HTR-8/SVneo (cell line): ENCODE measurements at places on chromosomes 6 and 20.

- DNase-seq, result no peak
Measured at GRCh38 chr6:138346302-138347195, 31.2 kb upstream of the SMIM28 start.

DNA sequence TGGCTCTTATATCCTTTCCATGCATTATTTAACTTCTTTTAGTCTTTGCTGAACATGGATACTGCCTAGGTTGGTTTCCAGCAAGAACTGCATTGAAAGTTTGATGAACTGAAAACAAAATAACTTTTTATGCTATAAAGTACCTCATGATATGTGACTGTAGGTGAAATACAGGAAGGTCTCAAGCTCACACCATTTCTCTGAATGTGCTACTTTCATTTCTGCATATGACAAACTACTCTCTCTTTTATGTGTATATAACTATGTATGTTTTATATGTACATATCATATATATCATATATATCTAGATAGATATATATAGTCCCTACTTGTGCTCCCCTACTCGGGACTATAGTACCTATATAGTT is 65.9 kb downstream of the AIG1 start:
- DNase-seq, result no peak

DNA sequence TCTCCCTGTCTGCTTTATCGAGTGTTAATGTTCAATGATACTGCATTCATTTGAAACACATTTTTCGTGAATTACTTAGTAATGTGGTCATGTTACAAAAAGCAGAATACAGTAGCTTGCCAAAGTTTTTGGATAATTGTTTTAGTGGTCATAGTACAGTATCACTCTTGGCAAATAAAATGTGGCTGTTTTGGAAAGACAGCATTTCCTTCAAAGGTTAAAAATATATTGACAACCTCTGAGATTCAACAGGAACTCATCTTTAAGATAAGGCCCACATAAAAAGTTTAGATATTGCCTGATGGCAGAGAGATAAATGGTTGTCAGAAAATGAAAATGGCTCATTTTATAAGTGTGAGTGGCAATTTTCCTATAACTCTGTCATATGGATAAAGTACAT is 297.7 kb upstream of the MAN1A1 start:
- DNase-seq, result no peak

DNA sequence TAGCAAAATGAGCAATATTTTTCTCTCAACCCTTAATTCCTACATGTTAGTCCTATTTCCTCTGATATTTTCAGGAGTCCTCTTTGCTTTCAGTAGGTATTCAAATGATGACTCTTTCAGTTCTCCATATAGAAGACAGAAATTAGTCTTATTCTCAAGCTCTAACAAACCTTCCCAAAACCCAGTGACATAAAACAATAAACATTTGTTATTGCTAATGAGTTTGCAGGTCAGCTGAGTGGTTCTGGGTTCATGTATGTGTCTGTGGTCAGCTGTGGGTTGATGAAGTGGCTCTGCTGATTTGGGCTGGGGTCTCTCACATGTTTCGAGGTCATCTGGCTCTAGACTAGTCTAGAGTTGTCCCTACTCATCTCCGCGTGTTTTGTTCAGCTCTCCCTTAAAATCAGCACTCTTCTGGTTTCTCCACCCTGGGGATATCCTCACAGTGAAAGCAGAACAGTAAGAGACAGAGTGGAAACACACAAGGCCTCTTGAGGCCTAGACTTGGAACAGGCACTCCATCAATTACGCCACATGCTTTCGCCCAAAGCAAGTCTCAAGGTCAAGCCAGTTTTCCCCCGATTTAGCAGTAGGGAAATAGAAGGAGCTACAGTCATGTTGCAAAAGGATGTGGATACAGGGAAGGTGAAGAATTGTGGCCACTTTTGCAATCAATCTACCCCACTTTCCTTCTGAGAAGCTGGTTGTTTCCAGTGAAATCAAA is 273.0 kb downstream of the PLCB1 start:
- no peak for DNase-seq

DNA sequence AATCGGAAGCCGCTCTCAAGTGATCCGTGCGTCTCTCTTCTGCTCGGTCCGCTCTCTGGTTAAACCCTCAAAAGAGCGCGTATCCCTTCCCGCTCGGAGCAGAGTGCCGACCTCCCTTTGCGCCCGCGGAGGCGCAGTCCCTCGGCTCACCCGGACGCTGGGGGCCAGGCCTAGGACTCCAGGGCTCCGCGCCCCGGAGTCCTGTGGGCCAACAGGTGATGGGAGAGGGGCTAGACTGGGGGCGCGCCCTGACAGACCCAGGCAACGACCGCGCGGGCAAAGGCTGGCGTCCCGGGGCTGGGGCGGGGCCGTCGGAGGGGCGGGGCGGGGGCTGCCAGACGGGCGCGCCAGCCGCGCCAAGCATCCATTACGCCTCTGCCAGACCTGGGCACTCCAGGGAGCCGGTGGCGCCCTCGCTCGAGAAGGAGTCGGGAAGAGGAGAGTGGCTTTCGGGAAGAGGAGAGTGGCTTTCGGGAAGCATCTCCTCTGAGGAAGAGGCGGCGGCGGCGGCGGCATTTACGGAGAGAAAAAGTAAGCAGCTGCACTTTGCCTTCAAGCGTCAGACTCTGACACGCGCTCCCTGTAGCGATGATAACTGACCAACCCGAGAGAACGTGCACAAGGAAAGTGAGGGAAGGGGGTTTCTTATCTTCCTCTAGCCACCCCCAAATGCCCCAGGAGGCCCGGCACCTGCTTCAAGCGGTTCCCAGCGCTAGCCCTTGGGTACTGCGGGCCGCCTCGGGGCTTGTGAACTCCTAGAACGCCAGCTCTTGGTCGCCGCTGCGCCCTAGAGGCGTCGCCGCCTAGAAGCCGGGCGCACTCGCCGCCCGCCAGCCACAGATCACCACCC is 2.6 kb downstream of the EPHA7 start:
- DNase-seq, result no peak

DNA sequence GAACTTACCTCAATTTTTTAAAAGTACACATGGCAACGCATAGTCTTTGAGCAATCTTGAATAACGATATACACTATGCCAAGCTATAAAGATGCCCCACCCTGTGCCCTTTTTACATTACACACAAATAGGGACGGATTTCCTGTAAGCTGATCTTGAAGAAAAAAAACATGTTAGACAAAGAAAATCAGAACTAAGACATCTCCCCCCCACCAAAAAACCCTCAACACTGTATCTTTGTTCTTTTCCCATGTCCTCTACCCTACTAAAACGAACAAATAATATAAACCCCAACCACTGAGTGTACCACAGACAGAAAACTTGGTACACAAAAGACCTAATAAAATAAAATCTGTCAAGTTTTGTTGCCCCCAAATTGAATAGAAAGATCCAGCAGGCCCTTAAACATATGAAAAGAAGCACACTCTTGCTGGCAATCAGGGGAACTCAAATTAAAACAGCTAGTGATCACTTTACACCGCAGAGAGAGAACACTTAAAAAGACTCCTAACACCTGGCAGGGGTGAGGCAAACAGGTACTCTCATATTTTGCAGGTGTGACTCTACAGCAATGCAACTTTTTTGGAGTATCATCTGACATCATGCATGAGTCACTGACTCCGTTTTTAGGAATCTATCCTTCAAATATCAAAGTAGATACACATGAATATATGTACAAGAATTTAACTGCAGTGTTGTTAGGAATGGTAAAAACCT is 29.6 kb downstream of the BACH2 start:
- no peak for DNase-seq

GRCh38 chr20:49785852-49786175 is 26.8 kb upstream of the SLC9A8 start:
- DNase-seq, result no peak

DNA sequence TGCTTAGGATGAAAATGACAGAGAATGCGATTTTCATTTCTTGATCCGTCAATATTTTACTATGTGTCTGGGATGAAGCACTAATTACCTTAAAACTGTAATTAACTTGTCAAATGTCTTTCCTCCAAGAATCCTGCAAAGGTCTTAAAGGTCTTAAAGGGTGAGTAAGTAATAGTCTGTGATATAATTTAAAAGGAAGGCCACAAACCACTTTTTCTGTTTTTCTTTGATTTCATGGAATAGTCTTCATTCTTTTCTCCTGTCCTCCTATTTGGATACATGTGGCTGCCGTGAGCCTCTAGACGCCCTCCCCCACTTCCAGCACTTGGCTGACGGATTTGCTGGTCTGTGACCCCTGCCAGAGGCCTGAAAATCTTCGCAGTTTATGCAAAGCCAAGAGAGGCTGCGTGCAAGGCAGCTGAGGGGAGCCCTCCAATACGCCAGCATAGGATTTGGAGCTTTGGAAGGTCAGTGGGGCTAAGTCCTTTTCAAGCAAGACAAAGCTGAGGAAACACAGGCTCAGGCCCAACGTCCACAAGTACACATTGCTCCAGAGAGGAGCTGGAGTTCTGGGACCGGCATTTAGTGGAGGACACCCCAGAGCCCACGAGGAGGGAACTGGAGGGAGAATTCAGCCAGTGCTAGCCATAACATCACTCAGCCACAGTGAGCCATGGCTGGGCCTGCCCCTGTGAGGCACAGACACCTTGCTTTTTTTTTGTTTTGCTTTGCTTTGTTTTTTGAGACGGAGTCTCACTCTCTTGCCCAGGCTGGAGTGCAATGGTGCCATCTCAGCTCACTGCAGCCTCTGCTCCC is 382.6 kb downstream of the SMOC2 start:
- DNase-seq, result no peak

DNA sequence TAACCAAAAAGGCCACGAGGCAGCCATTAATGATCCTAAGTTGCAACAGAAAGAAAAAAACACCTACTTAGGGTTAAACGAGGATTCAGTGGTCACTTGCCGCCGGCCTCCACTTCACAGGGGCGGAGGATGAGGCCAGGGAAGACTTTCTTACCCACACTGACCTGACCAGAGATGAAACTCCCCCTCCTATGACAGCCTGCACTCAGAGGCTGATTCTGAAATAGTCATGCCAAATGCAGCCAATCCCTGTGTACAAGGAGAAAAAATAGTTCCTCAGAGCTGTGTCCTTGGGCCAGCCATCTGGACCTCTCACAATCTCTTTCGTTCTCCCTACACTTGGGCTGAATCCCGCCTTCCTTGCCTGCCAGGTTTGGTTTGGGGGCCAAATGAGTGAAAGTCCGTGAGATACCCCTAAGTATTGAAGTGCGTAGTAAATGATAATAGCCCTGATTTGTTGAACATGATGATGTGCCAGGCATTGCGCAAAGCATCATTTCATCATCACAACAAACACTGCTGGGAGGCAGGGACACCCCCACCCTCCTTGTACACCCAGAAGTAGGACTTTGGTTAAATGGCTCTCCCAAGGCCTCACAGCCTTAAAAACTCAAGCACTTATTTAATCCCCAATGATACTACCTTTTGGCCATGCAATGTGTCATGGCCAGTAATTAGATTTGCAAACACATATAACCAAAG is 3.2 kb upstream of the IRF4 start:
- DNase-seq, result no peak

DNA sequence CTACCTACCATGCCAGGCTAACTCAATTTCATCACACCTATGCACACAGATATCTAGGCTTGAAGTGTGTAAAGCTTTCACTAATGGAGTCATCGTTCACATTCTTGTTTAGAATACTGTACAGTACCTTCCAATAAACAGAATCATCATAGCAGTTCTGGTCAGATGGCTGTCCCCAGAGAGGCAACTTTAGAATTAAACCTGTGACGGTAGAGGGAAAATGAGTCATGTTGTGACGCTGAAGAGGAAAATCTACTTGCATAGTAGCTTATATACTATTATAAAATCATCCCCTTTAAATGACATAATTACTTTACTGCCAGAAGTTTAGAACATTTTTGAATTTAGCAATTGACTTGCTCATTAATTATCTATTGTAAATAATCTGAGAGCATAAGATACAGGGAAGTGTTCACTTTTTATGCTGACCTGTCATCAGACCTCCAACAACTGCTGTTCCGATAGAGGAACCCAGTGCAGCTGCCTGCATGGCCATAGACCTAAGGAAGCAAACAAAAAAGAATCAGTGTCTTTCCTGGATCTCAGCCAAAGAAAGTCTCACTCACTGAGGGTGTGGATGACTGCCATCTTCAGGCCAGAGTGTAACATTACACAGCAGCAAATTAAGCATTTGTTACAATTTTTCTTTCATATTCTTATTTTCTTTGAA is 29.8 kb downstream of the RHAG start:
- peak; percentile 69 for DNase-seq

DNA sequence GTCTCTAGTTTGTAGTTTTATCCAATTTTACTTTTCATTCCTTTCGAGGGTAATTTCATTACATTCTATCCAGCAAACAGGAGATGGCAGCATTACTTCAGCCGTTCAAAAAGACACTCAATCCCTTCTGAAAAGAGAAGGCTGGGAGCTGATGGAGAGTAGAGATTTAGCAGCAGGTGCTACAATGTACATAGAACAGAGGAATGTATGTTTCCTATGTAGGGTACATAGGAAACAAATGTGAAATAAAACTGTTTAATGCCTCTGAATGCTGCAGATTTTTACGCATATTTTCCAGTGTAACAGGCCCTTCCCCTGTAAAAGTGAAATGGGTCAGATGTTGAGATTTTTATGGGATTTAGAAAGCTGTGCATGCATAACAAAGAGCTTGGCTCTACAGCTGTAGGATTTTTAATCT is 16.0 kb downstream of the RPS12 start:
- DNase-seq, result no peak

GRCh38 chr6:100678027-100678426 is 203.1 kb downstream of the ASCC3 start:
- DNase-seq, result no peak

- no peak for DNase-seq
Measured at GRCh38 chr20:43514648-43514999, 7.1 kb downstream of the L3MBTL1 start.

DNA sequence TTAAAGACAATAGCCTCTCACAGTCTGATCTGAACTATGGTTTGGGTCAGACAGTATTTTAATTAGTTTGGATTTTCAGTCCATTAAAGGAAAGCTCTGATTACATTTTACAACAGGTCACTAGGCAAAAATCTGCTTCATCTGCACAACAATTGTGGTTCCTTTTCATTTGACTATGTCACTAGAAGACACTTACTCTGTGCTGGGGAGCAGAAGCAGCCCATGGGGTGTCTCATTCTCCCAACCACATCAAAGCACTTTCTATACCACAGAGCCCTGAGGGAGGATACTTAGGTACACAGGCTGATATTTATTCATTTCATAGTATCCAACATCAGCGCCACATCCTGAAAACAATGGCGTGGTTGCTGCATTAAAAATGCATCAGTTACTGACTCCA is 36.6 kb upstream of the HDAC2 start:
- DNase-seq, result no peak
